HS-5 (cell line): ENCODE measurements at places on chromosomes 4 and X.

GRCh38 chr4:95549246-95550114 lies 707 bp upstream of the UNC5C start:
- DNase-seq: no peak

- no peak for DNase-seq
Measured at GRCh38 chr4:101948951-101949350, 158.4 kb downstream of the BANK1 start.

- no peak for DNase-seq
Measured at GRCh38 chr4:23476515-23477090, 413.2 kb downstream of the PPARGC1A start.

GRCh38 chr4:26803211-26803861 lies 57.3 kb upstream of the STIM2 start:
- no peak for DNase-seq

DNA sequence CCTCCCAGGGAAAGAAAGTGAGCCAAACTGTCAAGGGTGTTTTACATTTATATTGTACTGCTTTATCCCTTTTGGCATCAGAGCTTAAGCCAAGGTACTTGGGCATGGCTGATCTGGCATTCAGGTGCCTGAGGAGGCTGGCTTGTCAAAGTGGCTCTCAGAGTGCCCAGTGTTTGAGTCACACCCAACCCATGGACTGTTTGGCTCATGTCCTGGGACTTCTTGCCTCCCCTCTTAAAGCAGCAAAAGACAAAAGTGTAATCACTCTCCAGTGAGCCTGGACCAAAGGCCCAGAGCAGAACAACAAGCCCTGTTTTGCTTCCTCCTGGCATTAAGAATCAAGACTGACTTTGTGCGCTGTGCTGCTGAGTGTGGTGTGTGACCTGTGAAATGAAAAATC lies 311.7 kb upstream of the TAPT1 start:
- no peak for DNase-seq

DNA sequence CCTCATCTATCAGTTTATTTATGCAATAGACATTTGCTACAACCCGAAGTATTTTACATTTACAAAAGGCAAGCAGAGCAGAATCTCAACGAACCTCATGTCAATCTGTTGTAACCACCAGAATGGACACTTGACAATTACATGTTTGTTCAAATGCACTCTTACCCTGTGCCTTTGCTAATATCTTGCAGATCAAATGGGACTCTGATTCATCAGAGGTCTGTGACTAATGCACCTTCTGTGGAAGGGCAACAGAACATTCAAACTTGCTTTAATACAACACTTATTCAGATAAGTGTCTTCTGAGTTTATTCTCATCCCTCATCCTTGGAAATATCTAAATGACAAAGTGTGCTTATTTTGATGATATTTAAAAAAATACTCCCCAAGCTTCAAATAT lies 644.7 kb upstream of the PCDH10 start:
- no peak for DNase-seq

- no peak for DNase-seq
Measured at GRCh38 chr4:172865103-172865502, 303.5 kb upstream of the GALNT7 start.

- no peak for DNase-seq
Measured at GRCh38 chrX:145410622-145411021, 163.3 kb downstream of the SPANXN1 start.

- no peak for DNase-seq
Measured at GRCh38 chr4:82528074-82528473, 33.7 kb downstream of the TMEM150C start.

- no peak for DNase-seq
Measured at GRCh38 chr4:6710996-6711395, 1.3 kb upstream of the MRFAP1L1 start.

DNA sequence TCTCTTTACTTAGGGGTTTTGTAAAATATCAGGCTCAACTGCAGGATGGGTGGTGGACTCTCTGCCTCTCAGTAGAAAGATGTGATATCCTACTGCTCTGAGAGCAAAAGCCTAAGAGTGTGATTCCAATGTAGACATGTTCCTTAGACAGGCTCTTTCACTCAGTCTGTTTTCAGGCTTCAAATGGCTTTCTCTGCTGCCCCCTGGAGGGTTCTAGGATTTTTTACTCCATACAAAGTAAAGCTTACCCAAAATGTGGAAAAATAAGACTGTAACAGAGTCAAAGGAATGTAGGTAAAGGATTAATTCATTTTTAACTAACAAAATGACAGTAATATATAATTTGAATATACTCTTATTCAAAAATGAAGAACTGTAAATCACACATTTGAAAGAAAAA lies 32.1 kb downstream of the ZGRF1 start:
- DNase-seq: no peak

GRCh38 chr4:37279121-37279520 lies 34.6 kb downstream of the NWD2 start:
- no peak for DNase-seq

DNA sequence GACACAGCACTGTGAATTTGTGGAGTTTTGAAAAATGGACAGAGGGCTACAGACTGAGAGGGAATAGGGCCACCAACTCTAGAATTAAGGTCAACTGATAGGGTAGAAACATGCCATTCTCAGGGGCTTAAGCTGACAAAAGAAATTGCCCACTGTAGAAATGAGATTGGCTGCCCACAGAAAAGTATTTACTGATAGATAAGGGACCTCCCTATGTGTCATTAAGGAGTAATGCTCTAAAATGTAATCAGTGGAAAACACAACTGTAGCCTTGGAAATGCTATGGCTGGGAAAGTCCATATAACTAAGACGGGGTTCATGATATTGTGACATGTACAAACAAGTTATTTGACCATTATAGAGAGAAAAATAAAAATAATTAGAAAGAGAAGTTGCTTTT lies 4.6 kb downstream of the RTL9 start:
- DNase-seq: no peak

DNA sequence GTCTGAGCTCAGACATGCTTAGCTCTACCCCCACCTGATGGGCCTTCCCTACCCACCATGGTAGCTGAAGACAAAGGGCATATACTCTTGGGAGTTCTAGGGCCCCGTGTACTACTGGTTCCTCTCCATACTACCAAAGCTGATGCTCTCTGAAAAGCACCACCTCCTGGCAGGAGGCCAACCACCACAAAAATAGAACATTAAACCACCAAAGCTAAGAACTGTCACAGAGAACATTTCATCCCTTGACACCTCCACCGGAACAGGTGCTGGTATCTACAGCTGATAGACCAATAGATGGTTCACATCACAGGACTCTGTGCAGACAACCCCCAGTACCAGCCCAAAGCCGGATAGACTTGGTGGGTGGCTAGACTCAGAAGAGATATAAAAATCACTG lies 13.4 kb downstream of the EDA2R start:
- no peak for DNase-seq

GRCh38 chr4:187179086-187180058 lies 455.7 kb upstream of the FAT1 start:
- DNase-seq: no peak

- no peak for DNase-seq
Measured at GRCh38 chr4:152935143-152935542, 980 bp upstream of the FHDC1 start.

GRCh38 chr4:478373-478772 lies 20.6 kb downstream of the ZNF721 start:
- DNase-seq: no peak

- DNase-seq: no peak
Measured at GRCh38 chr4:8608714-8609391, 16.3 kb downstream of the CPZ start.

GRCh38 chrX:16828124-16828908 lies 41.8 kb downstream of the RBBP7 start:
- DNase-seq: no peak

GRCh38 chr4:81919223-81919622 lies 447.5 kb upstream of the RASGEF1B start:
- no peak for DNase-seq

DNA sequence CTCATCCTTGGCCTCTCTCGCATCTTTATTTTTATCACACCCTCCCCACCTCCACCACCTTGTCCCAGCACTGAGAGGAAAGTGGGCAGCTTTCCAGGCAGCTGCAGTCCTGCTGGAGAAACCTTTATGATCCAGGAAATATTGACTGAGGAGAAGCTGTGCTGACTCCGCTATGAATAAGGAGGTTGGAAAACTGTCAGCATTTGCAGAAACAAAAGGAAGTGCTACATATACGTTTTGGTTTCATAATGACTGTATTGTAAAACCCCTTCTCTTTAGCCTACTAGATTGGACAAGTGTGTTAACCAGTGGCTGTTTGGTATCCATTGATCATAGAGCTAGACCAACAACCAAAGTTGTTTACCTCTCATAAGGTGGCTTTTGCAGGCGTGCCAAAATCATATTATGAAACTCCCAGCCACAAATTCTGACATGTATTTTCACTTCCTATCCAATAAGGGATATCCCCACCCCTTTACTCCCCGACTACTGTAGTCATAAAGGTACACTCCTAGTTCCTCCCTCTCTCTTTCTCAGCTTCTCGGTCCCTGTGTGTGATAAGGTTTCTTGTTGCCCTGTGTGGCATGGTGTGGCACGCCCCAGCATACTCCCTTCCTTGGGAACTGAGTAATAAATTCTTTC lies 88.4 kb downstream of the GPR143 start:
- no peak for DNase-seq

GRCh38 chr4:124028182-124028581 lies 631.6 kb downstream of the SPRY1 start:
- no peak for DNase-seq

- DNase-seq: no peak
Measured at GRCh38 chr4:19659101-19659500, 592.6 kb upstream of the SLIT2 start.
